PC-3 (cell line): ENCODE measurements at places on chromosomes 6 and 20.

DNA sequence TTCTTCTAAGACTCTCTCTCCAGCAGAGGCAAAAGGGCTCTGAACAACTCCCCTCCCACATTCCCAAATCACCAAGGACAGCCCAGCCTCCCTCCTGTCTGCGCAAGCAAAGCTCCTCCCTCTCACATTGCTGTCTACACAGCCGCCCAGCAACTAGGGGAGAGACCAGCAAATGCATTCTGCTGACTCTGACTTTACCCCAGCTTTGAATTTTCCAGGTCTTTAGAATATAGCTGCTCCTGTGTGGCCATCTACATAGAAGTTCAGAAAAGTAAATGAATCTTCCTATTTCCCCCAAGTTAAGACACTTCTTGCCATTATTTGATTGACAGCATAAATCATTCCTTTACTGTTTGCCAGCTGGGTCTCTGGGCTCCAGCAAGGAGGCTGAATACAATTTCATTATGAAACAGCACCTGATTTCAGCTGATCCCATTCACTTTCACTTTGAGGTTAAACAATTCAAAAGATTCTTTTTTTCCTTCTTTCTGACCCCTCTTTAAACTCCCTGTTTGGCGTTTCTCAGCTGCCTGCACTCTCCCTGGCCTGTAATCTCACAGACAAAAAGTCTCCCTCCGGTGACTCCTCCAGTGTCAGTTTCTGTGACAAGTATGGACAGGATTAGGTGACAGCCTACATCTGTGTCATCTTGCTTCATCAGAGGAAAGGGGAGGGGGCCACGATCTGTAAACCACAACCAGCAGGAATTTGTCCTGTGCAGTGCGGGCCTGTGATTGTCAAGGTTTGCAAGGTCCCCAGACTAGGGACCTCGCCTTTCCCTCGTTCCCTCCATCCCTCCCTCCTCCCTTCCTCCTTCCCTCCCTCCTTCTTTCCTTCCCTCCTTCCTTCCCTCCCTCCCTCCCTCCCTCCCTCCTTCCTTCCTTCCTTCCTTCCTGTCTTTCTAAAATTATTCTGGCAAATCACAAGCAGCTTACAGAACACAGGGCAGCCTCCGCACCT, 205.6 kb upstream of the RIN2 start:
- DNase-seq = no peak

- DNase-seq = no peak
Measured at GRCh38 chr6:88111991-88112390, 54.2 kb downstream of the CNR1 start.

GRCh38 chr20:17036541-17036940, 190.3 kb upstream of the PCSK2 start:
- DNase-seq = no peak

DNA sequence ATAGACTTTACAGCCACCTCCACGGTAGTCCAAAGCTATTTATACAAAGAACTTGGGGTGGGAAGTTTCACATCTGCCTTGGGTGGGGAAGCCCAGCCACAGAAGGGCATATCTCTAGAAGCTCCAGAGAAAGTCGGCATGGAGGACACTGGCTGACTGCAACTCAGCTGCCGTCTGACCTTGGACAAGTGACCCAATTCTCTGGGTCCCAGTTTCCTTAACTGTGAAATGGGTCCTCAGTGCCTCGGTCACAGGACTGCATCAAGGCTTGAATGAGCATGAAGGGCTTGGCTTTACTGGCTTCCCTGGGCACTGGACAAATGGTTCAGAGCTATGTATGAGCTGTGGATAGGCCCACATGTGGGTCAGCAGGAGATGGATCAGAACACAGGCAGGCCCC, 58.6 kb downstream of the NOL4L start:
- DNase-seq = no peak

- no peak for DNase-seq
Measured at GRCh38 chr20:37284691-37285161, 4.7 kb upstream of the MANBAL start.

GRCh38 chr20:62523473-62524203, 47.8 kb upstream of the GATA5 start:
- DNase-seq = peak; percentile 67

DNA sequence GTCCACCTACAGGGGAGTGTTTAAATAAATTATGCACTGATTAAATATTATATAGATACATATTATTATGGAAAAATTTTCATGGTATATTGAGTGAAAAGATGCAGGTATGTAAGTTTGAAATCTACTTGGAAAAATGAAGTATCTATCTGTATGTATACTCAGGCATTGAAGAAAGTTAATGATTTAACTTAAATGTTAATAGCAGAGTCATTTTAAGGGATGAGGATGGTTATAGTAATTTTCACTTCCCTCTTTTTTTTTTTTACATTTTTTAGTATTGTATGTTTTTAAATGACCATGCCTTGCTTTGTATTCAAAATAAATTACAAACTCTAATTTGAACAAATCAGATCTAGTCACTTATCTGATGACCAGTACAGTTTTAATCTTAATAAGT, 43.2 kb upstream of the NOTCH4 start:
- DNase-seq = no peak

DNA sequence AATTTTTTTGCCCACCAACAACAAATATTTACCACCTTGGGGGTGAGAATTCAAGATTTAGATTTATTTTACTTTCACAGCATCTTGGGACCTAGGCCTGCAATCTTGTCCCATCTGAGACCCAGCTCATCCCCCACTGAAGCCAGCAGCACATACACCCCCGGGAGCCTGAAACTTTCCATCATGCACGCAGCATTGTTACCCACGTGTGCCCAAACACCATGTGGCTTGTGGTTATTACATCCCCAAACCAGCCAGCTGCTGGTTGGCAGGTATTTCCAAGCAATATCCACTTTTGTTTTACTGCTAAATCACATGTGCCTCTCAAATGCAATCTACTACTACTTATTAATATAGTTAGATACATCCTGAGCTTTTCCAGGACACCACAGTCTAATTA, 149.3 kb upstream of the NT5E start:
- no peak for DNase-seq

- no peak for DNase-seq
Measured at GRCh38 chr20:6703656-6704055, 63.8 kb upstream of the BMP2 start.

- DNase-seq = peak; percentile 54
Measured at GRCh38 chr6:35209622-35210247, 4.0 kb upstream of the SCUBE3 start.

GRCh38 chr6:82875573-82876185, 190.0 kb downstream of the UBE3D start:
- peak; percentile 96 for DNase-seq

DNA sequence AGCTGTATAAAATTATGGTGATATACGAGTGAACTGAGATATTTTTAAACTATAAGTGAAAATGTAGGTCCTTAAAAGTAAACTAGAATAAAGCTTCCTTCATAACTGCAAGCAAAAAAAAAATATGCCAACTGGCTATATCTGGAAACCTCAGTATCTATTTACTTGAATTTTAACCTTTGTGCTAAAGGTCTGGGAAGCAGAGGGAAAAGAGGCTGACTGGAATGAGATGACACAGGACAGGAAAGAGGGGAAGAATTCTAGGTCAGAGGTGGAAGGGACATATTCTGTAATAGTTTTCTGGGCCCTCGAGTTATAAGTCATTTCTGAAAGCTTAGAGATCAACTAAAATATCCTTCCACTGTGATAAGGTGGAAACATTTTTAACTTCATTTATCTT, 46.8 kb downstream of the AIG1 start:
- DNase-seq = no peak

GRCh38 chr6:110083875-110084585, 95.4 kb downstream of the WASF1 start:
- no peak for DNase-seq

- no peak for DNase-seq
Measured at GRCh38 chr6:107806691-107807090, 17.4 kb downstream of the SCML4 start.

DNA sequence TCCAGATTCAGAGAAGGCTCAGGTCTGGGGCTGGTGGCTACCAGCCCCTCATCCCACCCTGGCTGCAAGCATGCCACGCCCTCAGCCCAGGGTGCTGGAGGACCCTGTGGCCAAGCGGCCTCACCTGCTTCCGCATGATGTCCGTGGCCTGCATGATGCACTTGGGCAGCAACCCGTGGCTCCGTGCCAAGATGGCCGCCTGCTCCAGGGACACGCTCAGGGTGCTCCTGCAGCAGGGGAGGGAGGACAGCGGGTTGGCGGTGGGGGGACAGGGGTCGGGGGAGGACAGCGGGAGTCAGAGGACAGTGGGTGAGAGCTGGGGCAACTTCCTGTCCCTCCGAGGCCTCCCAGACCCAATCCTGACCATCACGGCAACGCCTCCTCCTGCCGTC, 200.1 kb downstream of the PREX1 start:
- no peak for DNase-seq

GRCh38 chr20:58071298-58071697, 157.2 kb downstream of the ANKRD60 start:
- no peak for DNase-seq

GRCh38 chr6:106694343-106694742, 65.0 kb downstream of the QRSL1 start:
- no peak for DNase-seq

DNA sequence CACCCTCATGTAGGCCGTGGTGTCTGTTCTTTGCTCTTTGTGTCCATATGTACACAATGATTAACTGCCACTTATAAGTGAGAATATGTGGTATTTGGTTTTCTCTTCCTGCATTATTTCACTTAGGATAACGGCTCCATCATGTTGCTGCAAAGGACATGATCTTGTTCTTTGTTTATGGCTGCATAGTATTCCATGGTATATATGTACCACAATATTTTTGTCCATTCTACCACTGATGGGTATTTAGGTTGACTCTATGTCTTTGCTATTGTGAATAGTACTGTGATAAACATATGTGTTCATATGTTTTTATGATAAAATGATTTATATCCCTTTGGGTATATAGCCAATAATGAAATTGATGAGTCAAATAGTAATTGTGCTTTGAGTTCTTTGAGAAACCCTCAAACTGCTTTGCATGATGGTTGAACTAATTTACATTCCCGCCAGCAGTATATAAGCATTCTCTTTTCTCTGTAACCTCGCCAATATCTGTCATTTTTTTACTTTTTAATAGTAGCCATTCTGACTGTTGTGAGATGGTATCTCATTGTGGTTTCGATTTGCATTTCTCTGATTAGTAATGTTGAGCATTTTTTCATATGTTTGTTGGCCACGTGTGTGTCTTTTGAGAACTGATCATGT, 174.4 kb upstream of the NT5E start:
- no peak for DNase-seq

DNA sequence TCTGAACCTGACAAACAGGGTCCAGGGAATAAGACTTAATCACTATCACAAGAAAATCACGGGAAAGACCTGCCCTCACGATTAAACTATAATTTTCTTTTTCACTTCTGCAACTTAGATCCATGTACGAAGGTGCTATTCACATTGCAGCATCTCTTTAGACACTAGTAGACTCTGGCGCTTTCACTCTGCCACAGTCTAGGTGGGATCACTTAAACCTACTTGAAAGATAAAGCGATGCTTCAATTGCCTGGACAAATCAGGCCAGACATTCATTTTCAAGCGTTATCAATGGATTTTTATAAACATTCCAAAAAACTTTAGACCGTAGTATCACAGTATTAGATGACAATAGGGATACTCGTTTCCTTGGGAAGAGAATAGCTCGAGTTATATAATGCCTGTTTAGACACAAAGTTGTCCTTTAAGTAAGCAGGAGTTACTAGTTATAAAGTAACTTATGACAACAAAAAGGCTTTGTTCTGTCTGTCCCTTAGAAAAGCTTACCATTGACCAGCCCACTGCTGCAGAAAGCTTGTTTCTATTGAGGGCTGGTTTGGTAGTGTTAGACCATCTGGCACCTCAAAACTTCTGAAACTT, 367.3 kb downstream of the UTRN start:
- no peak for DNase-seq

DNA sequence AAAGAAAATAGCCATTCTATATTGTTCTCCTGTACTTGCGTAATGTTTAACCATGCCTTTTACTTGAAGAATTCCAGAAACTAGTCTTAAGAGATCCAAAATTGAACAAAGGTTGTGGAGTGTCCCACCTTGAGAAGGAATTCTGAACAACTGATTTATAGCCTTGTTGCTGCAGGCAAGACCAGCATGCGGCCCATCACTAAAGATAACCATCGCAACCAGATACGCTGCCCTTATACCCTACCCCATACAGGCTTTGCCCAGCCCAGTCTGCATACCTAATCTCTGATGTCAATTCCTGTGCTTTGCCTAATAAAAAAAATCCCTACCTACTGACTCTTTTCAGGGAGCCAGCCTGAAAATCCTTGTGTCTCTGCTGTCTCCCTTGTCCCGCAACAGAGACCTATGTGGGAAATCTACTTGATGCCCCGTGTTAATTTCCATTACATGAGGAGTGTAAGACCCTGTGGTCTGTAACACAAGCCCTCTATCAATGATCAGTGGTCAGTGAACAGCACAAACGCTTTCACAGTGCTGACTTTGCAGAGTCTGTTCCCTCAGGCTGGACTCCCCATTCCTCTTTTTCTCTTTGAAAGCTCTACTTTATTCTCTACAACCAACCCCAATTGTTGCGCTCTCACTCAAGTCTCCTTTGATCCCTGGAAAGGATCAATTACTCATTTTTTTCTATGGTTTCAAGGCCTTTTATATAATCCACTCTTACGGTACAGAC, 125.7 kb upstream of the BTBD3 start:
- DNase-seq = peak; percentile 96

DNA sequence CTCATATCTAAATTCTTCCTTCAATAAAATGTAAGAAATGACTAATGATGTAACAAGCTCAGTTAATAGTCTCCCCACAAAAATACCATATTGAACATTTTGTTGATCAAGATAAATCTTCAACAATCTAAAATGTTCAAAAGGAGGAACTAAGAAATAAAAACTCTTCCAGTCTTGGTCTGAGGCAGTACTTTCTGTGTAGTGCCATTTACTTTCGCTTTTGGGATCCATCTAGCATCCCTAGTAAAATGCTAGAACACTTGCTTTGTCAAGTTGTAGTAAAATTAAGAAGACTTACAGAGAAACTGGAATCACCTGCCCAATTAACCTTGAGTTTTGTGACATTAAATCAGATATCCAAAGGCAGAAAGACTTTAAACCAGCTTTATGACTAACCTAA, 246.4 kb downstream of the KHDRBS2 start:
- DNase-seq = no peak

DNA sequence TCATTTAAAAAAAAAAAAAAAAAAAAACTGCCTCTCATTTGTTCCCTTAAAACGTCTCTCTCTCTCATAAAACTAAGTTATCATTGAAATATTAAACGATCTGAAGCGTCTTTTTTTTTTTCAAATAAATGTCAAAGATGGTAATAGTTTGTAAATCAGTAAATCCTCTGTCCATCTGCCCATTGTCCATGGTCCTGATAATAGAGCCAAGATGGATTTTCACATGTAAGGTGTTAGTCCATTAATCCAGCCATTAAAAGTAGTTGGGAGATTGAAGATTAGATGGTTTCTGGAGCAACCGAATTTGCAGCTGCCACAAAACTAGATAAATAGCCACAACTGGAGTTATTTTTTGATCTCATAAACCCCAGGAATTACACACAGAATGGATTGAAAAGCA, 145.8 kb upstream of the SNX9 start:
- no peak for DNase-seq
